ENCODE measurements at places on chromosomes 4 and X.

GRCh38 chr4:112521123-112522023 lies 5.4 kb upstream of the NEUROG2 start:
- DNase-seq, result peak; percentile 10

- no peak for DNase-seq
Observed at GRCh38 chrX:72584163-72584562, 11.5 kb upstream of the HDAC8 start.

DNA sequence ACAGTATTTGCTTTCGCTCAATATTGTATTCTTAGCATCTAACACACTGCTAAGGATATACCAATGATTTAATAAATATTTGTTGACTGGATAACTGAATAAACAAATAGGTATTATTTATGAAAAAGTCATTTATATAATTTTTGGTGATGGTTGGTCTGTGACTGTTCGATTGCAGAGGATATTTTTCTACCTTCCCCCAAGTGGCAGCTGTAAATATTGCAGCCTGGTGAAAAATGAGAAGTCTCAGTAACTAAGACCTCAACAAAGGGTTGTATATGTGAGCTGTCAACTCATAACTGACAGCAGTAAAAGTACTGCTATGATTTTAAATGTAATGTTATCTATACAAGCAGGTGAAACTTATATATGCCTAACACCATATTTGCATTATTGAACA lies 36.0 kb downstream of the HTR2C start:
- no peak for DNase-seq

DNA sequence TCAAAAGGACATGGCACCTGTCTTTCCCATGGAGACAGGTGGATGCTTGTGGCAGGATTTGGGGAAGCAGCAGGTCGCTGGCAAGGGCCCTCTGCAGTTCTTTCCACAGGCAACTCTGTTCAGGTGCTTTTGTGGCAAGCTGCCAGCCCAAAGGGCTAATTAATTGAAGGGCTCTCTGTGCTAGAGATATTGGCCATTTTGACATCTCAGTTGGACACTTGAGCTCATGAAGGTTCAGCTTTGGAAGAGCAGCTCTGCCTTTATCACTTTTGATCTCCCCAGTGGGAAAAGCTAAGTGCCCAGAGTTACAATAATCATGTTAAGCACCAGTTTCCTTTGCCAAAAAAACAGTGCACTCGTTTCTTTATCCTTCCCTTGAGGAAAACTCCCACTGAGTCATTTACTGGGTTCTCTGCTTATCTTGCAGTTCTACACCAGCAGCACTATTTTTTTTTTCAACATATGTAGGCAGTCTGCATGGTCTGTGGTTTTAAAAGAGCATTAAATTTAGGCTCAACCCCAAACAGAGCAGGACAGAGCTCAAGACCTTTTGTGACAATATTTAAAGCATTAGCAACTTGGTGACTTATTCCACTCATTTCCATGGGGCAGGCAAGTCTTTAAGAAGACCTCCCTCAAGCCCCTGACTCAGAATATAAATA lies 336.4 kb upstream of the RASGEF1B start:
- peak; percentile 1 for DNase-seq

- no peak for DNase-seq
Observed at GRCh38 chr4:182421753-182422152, 178.6 kb downstream of the TENM3 start.

DNA sequence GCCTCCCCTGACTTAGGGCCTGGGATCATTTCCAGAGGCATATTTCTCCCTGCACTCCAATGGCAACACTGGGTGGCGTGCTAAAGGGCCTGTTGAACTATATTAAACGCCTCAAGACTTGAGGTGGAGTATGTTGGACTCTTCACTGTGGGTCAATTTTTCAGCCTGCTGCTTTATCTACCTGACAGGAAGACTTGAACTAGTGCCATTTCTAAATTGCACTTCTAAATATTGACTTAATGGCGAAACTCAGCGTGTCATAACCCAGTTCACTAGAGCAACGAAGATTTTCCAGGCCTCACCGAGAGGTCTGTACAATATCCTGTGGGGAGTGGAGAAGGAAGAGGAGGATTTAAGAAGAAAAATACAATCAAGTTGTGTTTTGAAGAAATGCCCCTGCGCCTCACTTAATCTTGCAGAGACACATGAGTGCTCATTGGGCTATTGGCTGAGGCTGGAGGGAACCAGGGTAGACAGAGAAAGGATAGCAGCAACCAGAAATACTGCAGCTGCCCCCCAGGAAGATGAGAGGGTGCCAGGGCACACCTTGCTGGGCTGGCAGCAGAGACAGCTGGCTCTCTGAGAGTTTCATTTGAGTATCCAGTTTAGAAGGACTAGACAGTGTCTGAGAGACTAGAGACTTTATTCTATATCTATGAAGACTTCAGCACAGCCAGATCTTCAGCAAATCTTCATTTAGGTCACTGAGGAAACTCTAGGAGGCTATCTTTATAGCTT lies 67.4 kb downstream of the ENPP6 start:
- DNase-seq, result no peak

GRCh38 chrX:97597954-97598353 lies 714.2 kb downstream of the RPA4 start:
- no peak for DNase-seq

DNA sequence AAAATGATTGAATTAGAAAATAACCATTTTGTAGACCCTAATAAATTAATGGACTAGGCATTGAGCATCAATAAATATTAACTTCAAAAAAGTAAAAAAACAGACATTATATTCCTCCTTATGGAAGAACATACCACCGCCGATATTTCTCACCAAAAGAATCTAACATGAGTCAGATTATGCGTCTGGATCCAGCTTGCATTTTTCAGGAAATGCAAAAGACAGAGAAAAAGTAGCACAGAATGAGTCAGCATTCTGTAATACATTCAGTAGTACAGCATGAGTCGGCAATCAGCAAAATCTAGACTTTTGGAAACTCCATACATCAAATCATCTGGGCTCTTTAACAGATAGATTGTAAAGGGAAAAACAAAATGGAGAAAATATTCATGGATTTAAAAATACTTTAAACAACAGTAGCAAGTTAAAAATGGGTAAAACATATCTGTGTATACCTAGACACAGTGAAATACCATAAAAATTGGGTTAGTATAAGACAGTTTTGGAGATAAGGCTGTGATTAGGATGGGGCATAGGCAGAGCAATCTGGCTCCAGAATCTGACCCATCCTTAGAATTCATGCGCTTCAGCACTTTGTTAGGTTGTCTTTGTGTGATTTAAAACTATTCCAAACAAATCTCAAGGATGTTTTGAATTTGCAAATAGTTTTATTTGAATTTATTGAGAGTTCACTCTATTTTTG lies 633.0 kb upstream of the FAM241A start:
- peak; percentile 77 for DNase-seq

DNA sequence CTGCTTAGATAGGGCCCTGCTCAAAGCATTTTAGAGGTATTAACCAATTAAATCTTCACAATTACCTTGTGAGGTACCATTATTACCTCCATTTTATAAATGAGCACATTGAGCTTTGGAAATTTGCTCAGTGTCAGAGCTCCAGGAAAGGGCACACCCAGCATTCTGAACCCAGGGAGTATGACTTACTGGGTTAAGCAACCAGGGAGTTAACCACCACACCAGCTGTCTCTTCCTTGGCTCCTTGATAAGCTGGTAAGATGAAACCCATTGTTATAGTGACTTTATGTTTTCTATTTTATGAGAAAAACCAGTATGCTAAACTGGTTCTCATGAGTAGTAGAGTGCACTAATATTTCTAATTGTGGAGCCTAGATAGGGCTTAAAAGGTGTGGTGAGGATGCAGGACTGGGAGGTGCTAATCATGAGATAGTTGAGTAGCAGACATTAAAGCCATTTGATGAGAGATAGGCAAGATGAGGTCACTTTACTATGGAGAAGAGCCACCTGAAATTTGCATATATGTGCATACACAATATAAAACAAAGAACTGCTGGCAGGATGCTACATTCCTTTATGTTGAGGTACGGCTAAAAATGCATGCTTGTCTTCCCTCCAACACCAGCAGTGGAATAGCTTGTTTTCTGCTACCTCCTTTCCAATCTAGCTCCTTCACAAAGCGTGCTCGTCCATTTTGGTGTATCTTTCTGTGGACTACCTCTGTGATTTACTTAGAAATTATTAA lies 556.1 kb downstream of the SPRY1 start:
- DNase-seq, result peak; percentile 44

GRCh38 chr4:55363691-55364351 lies 17.8 kb downstream of the SRD5A3 start:
- DNase-seq, result peak; percentile 18

DNA sequence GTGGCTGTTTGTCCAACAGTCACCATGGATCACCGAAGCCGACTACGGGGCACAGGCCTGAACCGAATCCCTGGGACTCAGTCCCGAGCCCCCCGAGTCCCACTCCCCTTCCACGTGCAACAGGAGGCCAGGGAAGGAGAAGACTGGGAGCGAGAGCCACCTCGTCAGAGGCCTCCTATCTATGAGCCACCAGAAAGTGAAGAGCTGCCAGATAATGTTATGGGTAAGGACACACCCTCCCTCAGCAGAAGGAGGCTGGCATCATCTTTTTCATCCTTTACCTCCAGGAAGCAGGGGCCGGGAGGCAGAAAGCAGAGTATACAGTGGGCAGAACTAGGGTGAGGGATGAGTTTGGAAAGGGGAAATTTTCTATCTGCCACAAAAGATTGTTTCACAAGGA lies 2.8 kb upstream of the PRDX4 start:
- DNase-seq, result no peak

GRCh38 chr4:89744914-89745313 lies 92.0 kb downstream of the SNCA start:
- DNase-seq, result no peak

DNA sequence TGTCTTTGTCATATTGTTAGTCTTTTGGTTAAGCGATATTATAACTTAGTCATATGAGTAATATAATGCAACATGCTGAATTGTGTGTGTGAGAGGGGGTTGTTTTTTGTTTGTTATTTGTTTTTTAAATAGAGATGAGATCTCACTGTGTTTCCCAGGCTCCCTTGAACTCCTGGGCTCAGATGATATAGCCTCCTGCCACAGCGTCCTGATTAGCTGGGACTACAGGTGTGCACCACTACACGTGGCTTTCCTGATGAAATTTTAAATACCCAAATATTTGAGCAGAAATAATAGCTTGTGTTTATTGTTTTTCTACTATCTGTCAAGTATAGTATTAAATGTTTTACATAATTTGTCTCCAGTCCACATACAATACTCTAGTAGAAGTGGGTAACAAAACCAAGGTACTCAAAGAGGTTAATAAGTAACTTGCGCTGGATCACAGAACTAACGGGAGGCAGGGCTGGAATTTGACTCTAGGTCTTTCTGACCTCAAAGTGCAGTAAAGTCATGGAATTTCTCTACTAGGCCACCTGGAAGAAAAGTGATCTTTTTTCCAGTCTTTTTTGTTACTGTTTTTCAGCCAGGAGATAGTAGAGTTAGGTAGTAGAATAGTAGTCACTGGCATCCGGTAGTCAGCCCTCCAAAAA lies 47.8 kb downstream of the CLCN3 start:
- DNase-seq, result no peak

DNA sequence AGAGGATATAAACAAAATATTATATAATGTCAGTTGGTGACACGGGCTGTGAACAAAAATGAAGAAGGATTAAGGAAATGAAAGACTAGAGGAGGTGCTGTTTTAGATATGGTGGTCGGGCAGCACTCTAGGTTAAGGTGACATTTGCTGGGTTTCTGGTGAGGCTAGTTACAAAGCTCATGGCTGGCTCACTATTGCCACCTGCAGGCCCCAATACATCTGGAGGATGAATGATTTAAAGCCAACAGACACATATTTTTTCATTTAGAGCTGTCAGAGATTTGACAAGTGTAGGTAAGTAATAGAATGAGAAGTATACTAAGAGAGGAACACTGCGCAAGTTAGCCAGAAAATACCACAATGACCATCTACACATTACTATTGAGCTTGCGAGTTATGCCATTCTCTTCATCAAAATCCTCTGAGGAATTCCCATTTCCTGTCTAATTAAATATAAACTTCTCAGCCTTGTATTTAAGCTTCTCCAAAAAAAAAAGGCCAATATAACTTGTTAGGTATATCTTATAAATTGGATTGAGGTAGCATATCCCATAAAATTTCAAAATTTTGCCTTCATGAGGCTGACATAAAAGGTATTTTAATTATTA lies 6.4 kb upstream of the FGG start:
- peak; percentile 75 for DNase-seq

DNA sequence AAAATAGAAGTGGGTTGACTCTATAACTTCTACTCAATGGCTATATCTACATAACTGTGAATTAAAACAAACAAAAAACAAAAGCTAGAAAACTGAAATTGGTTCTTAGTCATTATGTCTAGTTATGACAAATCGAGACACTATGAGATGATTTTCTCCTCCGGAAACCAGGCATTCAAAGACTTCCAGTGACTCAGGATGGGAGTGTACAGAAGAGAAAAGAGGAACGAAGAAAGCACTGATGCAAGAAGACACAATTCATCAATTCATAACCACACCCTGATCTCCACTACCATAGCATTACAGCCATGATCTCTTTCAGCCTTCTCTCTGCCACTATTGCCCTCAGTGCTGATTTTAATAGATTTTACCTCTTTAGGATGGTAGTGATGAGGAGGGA lies 253.6 kb downstream of the CBLL2 start:
- peak; percentile 16 for DNase-seq

DNA sequence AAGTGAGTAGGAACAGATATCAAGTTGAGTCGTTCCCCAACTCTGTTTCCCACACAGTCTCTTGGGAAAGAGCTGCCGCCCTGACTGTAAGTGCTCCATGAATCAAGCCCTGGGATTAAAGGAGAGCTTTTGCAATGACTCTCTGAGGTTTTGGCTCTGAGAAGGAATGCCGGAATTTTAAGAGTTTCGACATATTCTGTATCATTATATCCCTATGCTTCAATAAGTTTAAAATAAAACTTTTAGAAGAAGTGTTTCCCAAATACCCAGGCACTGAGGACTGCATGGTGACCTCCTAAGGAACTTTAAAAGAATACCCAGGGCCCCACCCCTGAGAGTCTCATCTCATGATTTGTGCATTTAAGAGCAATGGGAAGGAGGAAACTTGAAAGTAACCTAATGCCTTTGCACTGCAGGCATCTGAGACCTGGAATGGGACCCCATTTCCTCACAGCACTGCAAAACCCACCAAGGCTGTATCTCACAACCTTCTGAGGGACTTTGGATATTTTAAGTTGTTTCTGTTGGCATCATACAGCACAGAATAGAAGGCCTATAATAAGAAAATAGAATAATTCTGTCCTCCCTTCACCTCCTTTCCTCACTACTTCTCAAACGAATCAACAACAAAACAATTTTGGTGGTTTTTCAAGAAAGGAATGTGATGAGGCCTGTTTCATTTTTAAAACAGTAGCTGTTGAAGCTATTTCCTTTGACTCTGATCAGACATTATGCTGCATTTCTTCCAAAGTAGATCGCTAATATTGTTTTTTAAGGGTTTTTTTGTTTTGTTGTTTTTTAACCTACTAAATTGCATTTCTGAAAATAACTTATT lies 121.2 kb downstream of the GASK1B start:
- DNase-seq, result peak; percentile 86

Data from astrocyte of the hippocampus (primary cell).